ENCODE measurements at places on chromosomes 11 and 22.

DNA sequence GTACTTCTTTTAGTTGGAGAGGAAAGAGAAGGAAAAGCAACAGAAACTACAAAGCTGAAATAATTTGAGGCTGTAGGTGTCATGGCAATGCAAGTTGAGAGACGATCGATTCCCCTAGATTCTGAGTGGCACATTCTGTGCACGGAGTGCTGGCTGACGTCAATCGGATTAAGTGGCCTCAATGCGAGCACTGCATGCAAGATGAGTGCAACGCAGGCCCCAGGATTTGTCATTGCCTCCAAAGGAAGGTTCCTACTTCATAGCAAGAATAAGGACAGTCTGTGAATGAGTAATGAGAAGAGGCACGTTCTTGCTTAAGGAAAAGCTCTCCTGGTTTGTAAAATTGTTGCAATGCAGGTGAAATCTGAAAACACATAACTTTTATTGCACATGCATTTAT lies 892.4 kb downstream of the KCNA4 start:
- DNase-seq, result no peak

DNA sequence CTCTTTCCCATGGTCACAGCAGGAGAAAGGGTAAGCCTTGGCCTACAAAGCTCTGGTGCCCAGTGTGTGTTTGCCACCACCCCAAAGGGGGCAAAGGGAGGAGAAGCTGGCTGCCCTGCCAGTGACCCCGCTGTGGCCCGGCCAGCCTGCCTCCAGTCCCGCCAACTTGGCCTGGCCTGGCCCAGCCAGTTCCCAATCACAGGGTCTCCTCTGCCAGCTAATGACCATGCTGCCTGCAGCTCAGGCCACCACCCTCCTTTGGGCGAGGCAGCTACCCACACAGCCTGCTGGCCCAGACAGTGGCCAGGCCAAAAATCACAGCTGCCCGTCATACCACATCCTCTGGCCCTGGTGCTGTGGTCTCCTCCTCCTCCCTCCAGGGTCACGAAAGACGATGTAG lies 5.1 kb downstream of the GDPD5 start:
- DNase-seq, result no peak

DNA sequence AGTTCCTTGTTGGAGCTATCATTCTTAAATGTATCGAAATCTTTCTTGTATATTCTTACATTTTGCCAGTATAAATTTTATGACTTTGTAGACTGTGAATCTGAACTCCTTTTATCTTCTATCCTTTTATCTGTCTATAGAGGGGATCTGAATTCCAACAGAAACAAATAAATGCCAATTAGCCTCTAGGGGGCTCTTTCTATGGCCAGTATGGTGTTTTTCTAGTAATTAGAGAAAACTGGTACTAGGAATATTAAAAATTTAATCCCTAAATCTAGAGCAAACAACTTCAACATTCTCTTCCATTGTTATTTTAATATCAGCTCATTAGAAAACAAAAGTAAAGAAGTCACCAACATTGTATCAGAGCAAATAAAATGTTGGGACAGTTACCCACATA lies 21.5 kb upstream of the CAT start:
- DNase-seq, result no peak

- DNase-seq, result no peak
Measured at GRCh38 chr22:20859615-20860014, 808 bp downstream of the SNAP29 start.

- no peak for DNase-seq
Measured at GRCh38 chr22:31040542-31041398, 40.3 kb upstream of the SMTN start.

DNA sequence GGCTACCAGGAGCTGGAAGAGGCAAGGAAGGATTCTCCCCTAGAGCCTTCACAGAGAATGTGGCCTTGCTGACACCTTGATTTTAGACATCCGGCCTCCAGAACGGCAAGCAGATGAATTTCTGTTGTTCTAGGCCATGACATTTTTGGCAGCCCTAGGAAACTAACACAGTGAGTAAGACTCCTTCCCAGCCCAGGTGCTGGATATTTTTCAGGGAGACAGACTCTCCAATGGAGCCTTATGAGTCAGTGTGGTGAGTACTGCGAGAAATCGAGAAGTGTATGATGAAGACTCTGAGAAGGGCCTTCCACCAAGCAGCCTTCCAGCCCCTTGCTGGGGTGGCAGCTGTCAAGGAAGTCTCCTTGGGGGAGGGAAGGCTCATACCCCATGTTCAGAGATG lies 114.4 kb downstream of the OSBP2 start:
- no peak for DNase-seq
